ENCODE measurements at places on chromosomes 6 and 20.

GRCh38 chr20:34415079-34415478 is 52.0 kb downstream of the ITCH start:
- DNase-seq = no peak

DNA sequence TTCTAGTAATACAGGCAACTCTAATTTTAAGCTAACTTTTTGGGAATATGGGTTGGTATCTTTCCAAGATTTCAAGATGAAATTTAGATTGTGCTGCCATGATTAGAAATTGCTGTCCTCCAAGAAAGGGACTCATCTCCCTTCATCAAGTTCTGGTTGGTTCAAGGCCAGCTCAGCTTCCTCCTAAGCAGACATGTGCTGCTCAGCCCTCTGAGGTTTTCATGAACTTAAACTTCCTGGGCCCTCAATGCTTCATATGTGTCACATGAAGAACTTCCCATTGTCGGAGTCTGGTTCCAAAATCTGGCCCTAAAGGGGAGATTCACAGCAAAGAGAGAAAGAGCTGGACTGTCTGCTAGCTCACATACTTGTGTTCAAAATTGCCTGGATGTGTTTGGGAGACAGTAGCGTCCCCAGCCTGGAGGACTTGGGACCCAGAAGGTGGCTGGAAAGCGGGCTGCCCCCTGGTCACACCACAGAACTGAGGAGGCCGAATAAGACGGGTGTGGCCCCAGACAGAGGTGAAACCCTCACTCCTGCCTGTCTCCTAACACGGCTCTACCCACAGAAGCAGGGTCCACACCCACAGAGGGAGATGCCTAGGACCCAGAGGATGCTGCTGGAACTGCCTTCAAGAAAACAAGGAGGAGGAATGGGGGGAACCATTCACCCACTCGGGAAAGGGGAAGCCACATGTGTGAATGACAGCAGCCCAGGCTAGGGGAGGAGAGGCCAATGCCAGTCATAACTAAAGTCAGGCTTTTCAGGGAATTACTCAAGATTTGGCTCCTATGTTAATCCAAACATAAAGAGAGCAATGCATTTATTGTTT is 54.3 kb upstream of the GPR31 start:
- DNase-seq = no peak

- DNase-seq = no peak
Observed at GRCh38 chr6:16697437-16698161, 63.7 kb downstream of the ATXN1 start.

DNA sequence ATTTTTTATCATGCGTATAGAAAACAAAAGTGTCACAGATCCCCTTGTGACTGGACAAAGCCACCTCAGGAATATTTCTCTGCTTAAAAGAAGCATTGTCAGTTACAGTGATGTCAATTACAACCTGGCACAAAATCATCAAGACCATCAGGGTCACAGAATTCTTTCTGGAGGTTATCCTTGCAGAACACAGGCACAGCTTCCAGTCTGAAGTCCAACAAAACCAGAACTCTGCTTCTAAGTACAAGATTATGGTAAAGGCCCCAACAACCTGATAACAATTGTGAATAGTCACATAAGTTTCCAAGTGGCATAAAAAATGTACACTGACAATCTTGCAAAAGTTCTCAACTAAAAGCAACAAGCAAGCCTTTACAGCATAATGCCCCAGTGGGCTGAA is 21.0 kb downstream of the PLAGL2 start:
- DNase-seq = no peak

DNA sequence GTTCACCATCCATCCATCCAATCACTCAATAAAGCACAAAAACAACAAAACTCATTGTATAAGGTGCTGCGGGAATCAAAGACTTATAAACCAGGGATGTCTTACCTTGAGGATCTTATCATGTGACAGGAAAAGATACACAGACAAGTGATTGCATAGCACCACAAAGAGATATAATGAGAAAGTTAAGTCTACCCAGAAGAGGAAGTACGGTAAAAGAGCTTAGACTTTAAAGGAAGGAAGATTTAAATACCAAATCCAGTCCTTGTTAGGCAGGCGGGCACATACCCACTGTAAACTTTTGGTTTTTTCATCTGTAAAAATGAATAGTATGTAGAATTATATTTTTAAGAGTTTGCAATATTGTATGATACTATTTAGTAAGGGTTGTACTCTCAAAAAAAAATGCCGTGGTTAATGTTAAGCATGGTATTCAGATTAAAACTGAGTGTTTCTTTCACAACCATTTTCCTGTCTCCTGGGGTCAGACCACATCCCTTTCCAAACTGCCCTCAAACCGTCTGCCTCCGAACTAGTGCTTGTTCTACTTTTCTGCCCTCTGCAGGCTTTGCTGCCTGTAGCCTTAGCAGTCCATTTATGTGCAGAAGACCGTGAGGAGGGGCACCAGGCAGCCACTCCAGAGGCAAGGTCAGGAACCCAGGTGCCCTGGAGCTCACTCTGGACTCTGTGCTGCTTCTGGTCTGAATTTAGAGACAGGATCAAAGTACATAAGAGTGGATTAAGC is 179.5 kb upstream of the SYNDIG1 start:
- no peak for DNase-seq

DNA sequence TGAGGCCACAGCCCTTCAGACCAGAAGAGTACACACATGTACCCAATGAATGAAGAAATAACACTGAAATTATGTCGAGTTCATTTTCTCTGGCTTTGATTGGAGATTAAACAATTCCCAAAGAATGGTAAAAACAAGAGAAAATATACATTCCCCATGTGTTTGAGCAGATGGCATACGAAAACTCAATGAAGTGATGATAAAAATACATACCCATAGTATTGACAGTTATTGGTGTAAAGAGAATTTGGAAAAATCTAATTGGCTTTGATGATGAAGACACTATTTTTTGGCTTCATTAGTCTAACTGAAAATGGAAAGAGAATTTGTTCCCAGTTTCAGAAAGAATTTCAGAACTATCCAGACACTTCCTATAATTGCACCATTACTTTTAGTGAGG is 76.6 kb upstream of the SNRPB2 start:
- no peak for DNase-seq
